ENCODE measurements at places on chromosomes 1 and 21.

DNA sequence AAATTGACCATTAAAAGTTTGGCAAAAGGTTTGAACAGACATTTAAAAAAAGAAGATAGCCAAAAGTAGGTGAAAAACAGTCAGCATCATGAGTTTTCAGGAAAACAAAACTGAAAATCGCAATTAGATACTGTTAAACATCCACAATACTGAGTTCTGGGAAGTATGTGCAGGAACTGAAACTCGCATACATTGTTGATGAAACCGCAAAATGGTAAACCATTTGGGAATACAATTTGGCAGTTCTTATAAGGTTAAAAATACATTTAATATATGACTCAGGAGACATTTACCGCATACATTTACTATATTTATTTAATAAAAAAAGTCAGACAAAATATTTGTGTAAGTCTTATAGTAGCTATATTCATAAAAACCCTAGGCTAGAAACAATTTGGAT lies 393.2 kb downstream of the COL11A1 start:
- DNase-seq = no peak

GRCh38 chr1:39690794-39691382 lies 345 bp downstream of the HPCAL4 start:
- DNase-seq = no peak

DNA sequence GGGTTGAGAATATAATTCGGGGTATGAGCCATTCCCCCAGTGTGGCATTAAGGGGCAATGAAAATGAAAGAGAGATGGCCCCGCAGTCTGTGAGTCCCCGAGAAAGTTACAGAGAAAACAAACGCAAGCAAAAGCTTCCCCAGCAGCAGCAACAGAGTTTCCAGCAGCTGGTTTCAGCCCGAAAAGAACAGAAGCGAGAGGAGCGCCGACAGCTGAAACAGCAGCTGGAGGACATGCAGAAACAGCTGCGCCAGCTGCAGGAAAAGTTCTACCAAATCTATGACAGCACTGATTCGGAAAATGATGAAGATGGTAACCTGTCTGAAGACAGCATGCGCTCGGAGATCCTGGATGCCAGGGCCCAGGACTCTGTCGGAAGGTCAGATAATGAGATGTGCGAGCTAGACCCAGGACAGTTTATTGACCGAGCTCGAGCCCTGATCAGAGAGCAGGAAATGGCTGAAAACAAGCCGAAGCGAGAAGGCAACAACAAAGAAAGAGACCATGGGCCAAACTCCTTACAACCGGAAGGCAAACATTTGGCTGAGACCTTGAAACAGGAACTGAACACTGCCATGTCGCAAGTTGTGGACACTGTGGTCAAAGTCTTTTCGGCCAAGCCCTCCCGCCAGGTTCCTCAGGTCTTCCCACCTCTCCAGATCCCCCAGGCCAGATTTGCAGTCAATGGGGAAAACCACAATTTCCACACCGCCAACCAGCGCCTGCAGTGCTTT lies 9.4 kb downstream of the PROX1 start:
- DNase-seq = no peak

DNA sequence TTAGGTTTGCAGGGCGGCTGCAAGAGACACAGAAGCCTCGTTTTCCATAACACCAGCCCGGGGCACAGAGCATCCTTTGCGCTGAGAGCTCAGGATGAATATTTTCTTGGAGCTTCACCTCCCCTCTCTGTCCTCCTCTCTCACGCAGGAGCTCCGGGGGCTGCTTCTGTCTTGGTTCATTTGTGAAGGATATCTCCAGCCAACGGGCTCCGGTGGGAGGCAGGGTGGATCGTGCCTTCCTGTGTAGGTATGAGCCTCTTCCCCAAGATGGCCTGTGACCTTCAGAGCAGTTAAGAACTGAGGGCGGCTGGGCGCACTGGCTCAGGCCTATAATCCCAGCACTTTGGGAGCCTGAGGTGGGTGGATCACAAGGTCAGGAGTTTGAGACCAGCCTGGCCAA lies 319.0 kb upstream of the C1orf174 start:
- no peak for DNase-seq

- DNase-seq = no peak
Measured at GRCh38 chr1:175481126-175482070, 262.0 kb downstream of the TNR start.

DNA sequence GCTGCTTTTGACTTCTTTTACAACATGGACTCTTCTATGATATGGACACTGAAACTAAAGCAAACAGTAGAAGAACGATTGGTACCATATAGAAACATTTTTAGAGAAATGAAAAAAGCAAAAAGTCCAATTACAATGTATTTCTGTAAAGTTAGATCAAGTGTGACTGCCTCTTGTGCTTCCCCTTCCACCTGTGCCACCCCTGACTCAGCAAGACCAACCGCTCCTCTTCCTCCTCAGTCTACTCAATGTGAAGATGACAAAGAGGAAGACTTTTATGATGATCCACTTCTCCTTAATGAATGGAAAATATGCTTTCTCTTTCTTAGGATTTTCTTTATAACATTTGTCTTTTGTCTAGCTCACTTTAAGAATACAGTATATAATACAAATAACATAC lies 66.9 kb downstream of the PHTF1 start:
- no peak for DNase-seq

- DNase-seq = no peak
Measured at GRCh38 chr21:14943616-14944015, 121.2 kb downstream of the NRIP1 start.

DNA sequence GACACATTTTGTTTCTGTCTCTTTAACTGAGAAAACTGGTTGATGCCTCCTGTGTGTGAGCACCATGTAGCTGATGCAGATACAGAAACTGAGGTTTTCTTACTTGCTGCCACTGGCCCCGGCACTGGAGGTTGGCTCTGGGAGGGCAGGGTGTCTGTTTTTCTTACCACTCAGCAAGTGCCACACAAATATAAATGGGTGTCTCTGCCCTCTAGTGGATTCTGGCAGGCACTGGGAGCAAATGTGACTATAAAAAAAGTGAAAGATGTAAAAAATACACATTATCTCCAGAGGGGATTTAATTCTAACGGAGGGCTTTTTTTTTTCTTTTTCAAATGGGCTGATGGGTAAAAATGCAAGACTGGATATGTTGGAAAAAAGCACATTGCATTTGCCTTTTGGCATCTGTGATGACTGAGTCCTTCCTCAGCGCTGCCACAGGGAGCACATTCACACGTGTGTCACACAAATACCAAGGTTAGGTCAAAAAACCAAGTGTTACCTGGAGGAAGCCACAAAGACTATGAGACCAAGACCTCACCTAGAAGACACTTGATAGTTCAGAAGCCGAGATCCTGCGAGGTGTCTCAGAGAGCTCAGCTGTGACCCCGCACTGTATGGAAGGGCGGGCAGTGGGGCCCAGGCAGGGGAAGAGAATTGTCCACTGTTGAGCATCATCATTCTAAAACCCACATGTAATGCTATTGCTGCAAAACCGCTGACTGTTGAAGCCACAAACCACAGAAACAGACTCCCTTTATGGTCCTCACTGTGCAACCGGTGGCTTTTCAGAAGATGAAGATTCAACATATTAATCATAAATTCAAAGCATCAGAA lies 18.9 kb downstream of the PGBD2 start:
- no peak for DNase-seq

DNA sequence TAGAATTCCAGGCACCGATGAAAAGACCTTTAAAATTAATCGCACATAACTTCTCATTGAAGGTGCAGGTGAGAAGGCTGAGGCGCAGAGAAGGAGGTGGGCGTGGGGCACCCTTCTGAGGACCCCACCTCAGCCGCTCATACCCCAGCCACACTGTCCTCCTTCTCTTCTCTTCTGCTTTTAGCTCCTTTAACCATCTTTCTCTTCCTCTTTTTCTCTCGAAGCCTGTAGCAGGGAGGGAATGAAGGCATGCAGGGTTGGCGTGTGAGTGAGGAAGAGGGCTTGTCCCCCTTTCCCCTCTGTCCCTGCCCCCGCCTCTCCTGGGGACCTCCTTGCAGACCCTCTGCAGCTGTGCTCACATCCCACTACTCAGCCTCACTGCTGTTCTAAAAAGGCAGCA lies 57.8 kb upstream of the CACNA1E start:
- no peak for DNase-seq

Measured in T-helper 17 cell (primary cell).